Thoracic aorta (tissue), 2 donors: ENCODE measurements at places on chromosomes 12 and 14. TPM values are rescaled to one million over a fixed set of nuclear protein-coding genes. Genes with fewer than 3 reads are reported as not detected.

ATXN7L3B gene
- 13.7 TPM for total RNA-seq

DNA sequence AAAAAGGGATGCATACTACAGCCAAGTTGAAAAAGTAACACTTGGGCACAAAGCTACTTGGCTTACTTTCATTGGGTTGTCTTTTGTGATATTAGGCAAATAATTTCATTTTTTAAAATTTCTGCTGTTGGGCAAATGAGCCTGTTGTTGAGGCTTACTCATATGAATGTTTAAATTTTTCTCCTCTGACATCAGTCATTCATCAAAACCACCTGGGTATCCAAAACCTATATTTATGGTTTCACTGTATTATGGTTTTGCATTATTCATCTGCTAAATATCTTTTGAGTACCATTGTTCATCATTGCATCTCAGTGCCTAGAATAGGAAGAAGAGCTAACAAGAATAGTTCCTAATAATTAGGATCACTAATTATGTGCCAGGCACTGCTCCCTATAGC lies 28.1 kb downstream of the DYRK2 start:
- no peaks in the 10 kb centered on the region for H3K36me3 ChIP-seq
- no peaks in the 10 kb centered on the region for H3K27me3 ChIP-seq
- H3K4me1 ChIP-seq = peaks cover 18% of the 10 kb centered on the region
- no peak overlapping the region for H3K4me3 ChIP-seq
- DNase-seq = no peak
- no peak overlapping the region for H3K27ac ChIP-seq

DNA sequence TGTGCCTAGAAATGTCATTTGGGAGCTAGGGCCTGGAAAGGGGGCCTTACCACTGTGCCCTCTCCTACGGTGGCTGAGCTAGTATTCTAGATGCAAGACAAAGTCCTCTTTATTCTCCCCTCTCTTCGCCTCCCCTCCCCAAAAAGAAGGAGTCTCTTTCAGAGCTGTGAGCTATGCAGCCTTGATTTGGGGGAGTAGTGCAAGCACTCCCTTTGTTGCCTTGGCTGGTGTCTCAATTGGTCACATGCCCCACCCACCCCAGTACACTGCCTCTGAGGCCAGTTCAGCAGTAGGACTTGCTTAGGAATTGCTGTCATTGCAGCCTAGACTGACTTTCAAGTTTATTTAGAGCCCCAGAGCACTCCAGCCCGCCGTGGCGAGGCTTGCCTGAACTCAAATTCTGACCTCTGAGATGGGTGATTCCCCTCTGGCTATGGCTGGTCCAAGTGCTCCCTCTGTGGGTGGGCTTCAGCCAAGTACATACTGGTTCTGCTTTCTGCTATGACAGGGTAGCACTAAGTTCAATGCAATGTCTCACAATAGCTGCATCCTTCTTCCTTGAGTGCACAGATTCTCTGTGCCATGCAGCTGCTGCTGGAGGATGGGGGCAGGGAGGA lies 37.0 kb upstream of the FBXO33 start:
- H3K27ac ChIP-seq = no peak overlapping the region
- DNase-seq = no peak
- H3K36me3 ChIP-seq = no peaks in the 10 kb centered on the region
- no peaks in the 10 kb centered on the region for H3K27me3 ChIP-seq
- no peaks in the 10 kb centered on the region for H3K4me1 ChIP-seq
- H3K4me3 ChIP-seq = no peak overlapping the region

- no peaks in the 10 kb centered on the region for H3K27me3 ChIP-seq
- no peaks in the 10 kb centered on the region for H3K4me1 ChIP-seq
- no peak for DNase-seq
These were observed 318.7 kb downstream of the RMST start for GRCh38 chr12:97781342-97781741.

- peaks cover 13% of the 10 kb centered on the region for H3K4me1 ChIP-seq
- H3K36me3 ChIP-seq = no peaks in the 10 kb centered on the region
- H3K27me3 ChIP-seq = no peaks in the 10 kb centered on the region
- H3K27ac ChIP-seq = no peak overlapping the region
- DNase-seq = no peak
- H3K4me3 ChIP-seq = no peak overlapping the region
These were observed 145.1 kb upstream of the C14orf180 start for GRCh38 chr14:104434214-104435076.

- no peaks in the 10 kb centered on the region for H3K27me3 ChIP-seq
- peaks cover 30% of the 10 kb centered on the region for H3K4me1 ChIP-seq
- no peak for DNase-seq
- no peak overlapping the region for H3K27ac ChIP-seq
- H3K36me3 ChIP-seq = no peaks in the 10 kb centered on the region
- H3K4me3 ChIP-seq = no peak overlapping the region
These were observed 267.3 kb downstream of the TTC8 start for GRCh38 chr14:89091781-89092180.

- H3K4me1 ChIP-seq = peaks cover 82% of the 10 kb centered on the region
- H3K36me3 ChIP-seq = no peaks in the 10 kb centered on the region
- DNase-seq = no peak
- peak overlapping the region; percentile 94 for H3K27ac ChIP-seq
These were observed 58.8 kb upstream of the ACTN1 start for GRCh38 chr14:69037790-69038454.

EEA1 gene
- total RNA-seq = 40.1 TPM

DNA sequence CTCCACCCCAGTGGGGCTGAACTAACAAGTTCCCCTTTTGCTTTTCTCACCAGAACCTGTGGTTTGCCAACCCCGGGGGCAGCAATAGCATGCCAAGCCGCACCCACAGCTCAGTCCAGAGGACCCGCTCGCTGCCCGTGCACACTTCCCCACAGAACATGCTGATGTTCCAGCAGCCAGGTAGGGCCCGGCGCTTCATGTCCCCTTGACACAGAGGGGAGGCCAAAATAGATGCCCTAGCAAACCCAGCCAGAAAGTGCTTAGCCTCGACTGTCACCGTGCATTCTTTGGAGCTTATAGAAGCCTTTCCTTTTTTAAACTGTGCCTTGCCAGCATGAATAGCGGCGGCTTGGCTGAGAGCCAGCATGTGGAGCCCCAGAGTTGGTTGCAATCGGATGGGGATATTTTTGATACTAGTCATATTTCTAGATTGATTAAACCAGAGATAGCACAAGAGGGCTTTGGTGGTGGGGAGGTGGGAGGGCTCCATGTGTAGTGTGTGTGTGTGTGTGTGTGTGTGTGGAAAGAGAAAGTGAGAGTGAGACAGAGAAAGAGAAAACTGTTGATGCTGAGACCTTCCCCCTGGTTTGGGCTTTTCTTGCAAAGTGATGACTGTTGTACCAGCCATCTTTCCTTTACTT lies 126.1 kb downstream of the GCH1 start:
- DNase-seq = no peak
- H3K27me3 ChIP-seq = no peaks in the 10 kb centered on the region
- peaks cover 36% of the 10 kb centered on the region for H3K4me1 ChIP-seq
- peak overlapping the region; percentile 44 for H3K4me3 ChIP-seq
- H3K36me3 ChIP-seq = peaks cover 38% of the 10 kb centered on the region
- H3K27ac ChIP-seq = peak overlapping the region; percentile 99

DNA sequence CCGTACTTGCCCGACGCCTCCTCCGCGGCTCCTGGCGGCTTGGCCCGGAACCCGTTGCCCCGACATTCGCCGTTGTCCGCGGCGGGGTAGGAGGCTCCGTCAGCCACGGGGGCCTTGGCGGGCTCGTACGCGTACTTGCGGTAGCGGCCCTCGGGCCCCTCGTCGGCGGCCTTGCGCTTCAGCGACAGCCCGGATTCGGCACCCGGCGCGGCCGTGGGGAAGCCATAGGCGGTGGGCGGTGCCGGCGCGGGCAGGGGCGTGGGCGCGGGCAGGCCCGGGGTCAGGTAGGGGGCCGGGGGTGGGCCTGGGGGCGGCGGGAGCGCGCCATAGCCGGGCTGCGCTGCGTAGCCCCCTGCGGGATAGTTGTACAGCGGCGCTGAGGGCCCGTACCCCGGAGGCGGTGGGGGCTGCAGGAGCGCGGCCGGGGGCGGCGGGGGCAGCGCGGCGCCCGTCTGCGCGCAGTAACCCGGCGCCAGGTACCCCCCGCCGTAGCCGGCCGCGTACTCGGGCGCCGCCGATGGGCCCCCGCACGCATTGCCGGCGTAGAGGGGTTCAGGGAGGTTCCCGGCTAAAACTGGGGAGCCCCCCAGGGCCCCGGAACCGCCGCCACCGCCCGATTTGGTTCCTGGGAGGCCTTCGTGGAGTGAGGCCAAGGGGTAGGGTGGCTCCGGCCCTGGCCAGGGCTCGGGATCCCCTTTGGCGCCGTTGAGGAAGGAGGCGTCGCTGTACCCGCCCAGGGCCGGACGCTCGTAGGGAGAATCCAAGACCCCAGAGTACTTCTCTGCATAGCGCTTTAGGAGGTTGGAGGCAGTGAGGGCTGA lies 26.9 kb downstream of the FIGNL2 start:
- H3K4me3 ChIP-seq = peak overlapping the region; percentile 63
- no peaks in the 10 kb centered on the region for H3K36me3 ChIP-seq
- H3K27me3 ChIP-seq = no peaks in the 10 kb centered on the region
- no peak overlapping the region for H3K27ac ChIP-seq
- no peak for DNase-seq

DNA sequence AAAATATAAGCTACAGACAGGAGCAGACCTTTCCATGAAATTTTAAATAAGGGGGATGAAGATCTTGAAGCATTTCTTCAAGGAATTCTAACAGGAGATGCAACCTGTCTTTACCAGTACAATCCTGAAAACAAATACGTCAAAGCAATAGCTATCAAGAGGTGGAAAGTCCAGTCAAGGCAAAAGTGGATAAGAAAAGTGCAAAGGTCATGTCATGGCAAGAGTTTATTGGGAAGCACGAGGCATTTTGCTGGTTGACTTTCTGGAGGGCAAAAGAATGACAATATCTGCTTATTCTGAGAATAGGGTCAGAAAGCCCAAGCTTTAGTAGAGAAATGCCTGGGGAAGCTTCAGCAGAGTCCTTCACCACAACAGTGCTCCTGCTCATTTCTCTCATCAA lies 34.3 kb upstream of the PRB4 start:
- no peaks in the 10 kb centered on the region for H3K27me3 ChIP-seq
- no peaks in the 10 kb centered on the region for H3K36me3 ChIP-seq
- no peaks in the 10 kb centered on the region for H3K4me1 ChIP-seq
- no peak overlapping the region for H3K4me3 ChIP-seq
- H3K27ac ChIP-seq = no peak overlapping the region

TCTN2 gene
- total RNA-seq = 8.7 TPM

DEGS2 gene
- not detected for total RNA-seq

FBXW8 gene
- 12.6 TPM for total RNA-seq

TSHR gene
- total RNA-seq = not detected

DNA sequence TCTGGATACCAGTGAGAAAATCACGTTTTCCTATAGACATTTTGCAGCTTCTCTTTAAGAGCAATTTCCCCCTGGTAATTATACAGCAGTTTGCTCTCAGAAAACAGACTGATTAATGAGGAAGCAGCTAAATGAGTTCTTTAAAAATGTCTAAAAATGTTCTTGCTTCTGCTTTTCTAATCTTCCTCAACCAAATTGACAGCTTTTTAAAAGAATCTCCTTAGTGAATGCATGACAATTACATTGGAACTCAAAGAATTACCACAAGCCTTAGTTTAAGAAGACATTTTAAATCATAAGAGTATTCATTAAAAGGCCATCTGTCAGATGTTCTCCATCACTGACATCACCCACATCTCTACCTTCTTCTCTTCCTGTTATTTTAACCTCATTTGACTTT lies 135.8 kb upstream of the PLXNC1 start:
- no peaks in the 10 kb centered on the region for H3K27me3 ChIP-seq
- no peak overlapping the region for H3K27ac ChIP-seq
- no peak for DNase-seq

SIX6 gene
- total RNA-seq = not detected

CEP170B gene
- total RNA-seq = 35.2 TPM

ITGA5 gene
- 847 TPM for total RNA-seq

DNA sequence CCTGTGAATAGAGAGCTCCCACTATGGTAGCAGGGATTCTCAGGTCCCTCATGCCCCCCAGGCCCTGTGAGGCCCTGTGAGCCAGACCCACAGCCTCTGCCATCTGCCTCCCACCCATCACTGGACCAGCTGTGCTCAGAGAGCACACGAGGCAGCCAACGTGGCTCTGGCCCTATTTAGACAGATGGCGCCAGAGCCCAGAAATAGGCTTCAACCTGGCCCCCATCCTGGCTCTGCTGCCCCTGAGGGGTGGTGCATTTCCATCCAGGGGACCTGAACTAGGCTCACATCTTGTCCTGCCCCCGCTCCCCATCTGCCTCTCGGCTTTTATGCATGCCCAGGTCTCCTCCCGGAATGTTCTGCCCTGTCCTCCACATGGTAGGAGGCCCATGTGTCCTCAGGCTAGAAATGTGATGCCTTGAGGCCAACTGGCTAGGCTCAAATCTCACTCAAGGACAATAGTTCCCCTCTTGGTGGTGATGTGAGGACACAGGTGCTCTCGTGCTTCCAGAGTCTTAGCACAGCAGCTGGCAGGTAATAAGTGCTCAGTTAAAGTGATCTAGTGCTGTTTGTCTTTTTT lies 18.9 kb downstream of the TMEM63C start:
- H3K36me3 ChIP-seq = no peaks in the 10 kb centered on the region
- no peak for DNase-seq
- no peak overlapping the region for H3K4me3 ChIP-seq
- no peaks in the 10 kb centered on the region for H3K4me1 ChIP-seq
